Activated CD4-positive, alpha-beta T cell treated with anti-CD3 and anti-CD28 coated beads, Interleukin-2, amount 10 ng/mL, durations not matched to agents 7 days and 5 days (primary cell): ENCODE measurements at places on chromosomes 16 and 17. TPM values are rescaled to one million over a fixed set of nuclear protein-coding genes. Genes with fewer than 3 reads are reported as not detected.

GRCh38 chr17:21376081-21376758 is at the start of gene KCNJ12:
Gene KCNJ12 (plus strand): TSS chr17:21376357. CDS start chr17:21415343, 38,986 bp downstream.
- DNase-seq = no peak

MYH13 gene
- total RNA-seq = not detected

- DNase-seq = no peak
Measured at GRCh38 chr16:53220585-53220984, 165.8 kb downstream of the CHD9 start.

- DNase-seq = no peak
Measured at GRCh38 chr16:73616166-73616753, 568.3 kb upstream of the ZFHX3 start.

ADGRG3 gene
- total RNA-seq = not detected

CDRT15L2 gene
- not detected for total RNA-seq

- DNase-seq = no peak
Measured at GRCh38 chr17:64005734-64006167, 7.6 kb downstream of the PRR29 start.

GRCh38 chr16:67246756-67247191 is 507 bp downstream of the FHOD1 start:
- DNase-seq = no peak

CHST4 gene
- total RNA-seq = not detected

DNA sequence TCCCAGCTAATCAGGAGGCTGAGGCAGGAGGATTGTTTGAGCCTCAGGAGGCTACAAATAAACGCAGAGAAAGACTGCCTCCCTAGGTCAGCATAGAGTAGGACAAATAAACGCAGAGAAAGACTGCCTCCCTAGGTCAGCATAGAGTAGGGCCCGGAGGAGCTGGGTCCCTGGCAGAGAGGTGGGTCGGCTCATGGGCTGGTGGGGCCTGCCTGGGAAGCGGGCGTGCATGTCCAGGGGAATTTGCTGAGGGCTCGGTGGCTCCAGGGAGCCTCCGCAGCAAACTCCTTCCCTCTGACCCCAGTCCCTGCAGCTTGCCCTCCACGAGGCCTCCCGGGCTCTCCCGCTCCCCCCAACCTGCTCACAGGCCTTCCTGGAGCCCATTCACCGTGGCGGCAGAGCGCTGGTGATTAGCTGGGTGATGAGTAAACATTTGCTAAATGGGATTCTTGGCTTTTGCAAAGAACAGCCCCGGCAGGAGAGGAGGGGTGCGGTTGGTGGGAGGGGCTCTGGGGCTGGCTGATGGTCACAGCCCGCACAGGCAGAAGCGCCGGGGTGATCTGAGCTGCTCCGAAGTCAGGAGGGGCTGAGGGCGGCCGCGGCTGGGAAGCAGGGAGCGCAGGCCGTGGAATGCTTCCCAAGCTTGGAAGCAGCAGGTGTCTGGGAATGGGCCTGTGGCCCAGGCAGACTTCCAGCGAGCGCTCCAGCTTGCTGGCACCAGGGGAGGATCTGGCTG is 93.1 kb downstream of the RTN4RL1 start:
- no peak for DNase-seq

PTX4 gene
- not detected for total RNA-seq

DNA sequence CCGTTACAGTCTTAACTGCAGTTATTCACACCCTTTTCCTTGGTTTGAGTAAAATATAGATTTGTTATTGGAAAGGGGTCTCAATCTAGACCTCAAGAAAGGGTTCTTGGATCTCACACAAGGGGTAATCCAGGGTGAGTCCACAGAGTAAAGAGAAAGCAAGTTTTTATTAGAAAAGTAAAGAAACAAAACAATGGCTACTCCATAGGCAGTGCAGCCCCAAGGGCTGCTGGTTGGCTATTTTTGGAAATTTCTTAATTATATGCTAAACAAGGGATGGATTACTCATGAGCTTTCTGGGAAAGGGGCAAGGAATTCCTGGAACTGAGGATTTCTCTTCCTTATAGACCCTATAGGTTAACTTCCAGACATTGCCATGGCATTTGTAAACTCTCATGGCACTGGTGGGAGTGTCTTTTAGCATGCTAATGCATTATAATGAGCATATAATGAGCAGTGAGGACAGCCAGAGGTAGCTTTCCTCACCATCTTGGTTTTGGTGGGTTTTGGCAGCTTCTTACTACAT is 24.5 kb upstream of the MILR1 start:
- no peak for DNase-seq

- no peak for DNase-seq
Measured at GRCh38 chr17:36600465-36600864, 918 bp upstream of the MRM1 start.

GRCh38 chr16:21986692-21987246 is 14.1 kb downstream of the PDZD9 start:
- DNase-seq = no peak
